ENCODE measurements at places on chromosomes 4 and X.
A peak's percentile ranks its signal among the peaks of the same experiment; 100 is the strongest.

- no peak for DNase-seq
Observed at GRCh38 chrX:123570011-123570590, 162.8 kb downstream of the THOC2 start.

DNA sequence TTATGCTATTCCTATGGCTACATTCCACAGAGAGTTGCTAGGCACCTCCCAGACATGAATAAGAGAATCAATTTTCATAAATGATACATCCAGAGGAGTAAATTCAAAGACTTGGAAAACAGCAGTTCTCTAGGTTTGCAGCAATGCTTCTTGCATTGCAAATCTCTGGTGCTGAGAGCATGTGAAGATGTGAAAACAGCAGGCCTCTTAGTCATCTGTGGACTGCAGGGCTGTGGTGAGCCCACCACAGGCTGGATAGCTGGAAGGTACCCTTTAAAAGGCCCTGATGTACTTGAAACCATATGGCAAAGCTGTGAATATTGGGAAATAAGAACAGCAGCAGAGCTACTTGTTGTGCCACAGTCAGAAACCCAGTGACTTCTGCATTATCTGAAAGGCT lies 2135.9 kb downstream of the ARAP2 start:
- no peak for DNase-seq

GRCh38 chr4:40649321-40649720 lies 19.7 kb upstream of the RBM47 start:
- DNase-seq = no peak

- no peak for DNase-seq
Observed at GRCh38 chr4:174047363-174047762, 236.1 kb downstream of the FBXO8 start.

DNA sequence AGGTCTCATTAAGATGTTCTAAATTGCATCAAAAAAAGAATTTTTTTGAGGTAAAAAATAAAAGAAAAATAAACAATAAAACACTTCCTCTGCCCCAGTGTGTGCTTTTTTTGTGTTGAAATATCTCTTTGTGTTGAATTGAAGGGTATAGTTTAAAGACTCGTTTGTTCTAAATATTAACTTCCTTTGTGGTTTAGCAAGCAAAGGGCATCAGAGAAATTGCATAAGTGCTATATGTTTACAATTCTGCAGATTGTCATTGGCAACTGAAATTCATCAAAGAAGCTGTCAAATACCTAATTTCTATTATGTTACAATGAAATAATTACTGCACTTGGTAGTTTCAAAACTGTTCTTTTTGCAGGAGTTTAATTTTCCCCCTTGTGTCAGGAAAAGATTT lies 260.5 kb downstream of the DKK2 start:
- DNase-seq = no peak

- DNase-seq = no peak
Observed at GRCh38 chrX:143788265-143788664, 67.7 kb upstream of the SPANXN2 start.

DNA sequence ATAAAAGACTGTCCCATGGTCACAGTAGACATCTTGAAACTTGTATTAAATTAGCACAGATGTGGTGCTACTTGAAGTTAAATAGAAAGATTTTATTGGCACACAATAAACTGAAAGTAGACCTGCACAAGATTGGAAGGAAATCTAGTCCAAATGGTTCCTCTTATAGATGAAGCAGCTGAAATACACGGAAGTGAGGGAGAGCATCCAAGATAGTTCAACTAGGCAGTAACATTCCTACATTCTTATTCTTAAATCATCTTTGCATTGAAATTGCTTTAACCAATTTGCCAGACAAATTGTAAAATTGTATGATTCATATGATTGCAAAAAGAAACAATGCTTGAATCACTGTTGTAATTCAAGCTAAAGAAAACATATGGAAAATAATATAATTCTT lies 87.6 kb upstream of the VCX3B start:
- DNase-seq = no peak

DNA sequence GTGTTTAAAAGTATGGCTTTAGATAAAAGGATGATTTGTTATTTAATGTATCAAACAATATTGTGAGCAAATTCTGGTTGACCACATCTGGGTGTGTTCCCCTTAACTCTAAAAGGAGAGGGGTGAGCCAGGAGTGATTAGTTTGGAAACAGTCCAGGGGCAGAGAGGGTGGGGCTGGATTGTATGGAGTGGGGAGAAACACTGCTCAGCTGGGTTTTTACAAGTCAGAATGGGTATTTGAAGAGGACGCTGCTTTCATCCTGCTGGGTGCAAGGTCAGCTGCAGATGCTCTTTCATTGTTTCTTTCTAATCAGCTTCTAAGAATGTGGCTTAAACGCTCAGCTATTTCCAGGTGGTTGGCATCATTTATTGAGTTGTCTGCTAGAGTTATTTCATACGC lies 82.8 kb upstream of the LIMCH1 start:
- no peak for DNase-seq

DNA sequence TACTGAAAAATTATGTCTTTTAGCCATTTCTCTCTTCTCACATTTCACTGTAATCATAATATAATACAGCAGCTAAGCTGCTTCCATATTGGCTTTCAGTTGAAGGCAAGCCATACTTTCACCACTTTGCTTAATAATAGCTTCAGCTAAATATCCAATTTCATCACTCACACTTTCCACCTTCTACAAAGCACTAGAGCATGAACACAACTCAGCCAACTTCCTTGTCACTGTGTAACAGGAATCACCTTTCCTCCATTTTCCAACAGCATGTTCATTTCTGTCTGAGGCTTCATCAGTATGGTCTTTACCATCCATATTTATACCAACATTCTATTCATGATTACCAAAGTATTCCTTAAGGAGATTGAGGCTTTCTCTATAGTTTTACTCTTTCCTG lies 219.8 kb upstream of the CTSO start:
- no peak for DNase-seq

GRCh38 chr4:18440527-18441202 lies 419.1 kb upstream of the LCORL start:
- no peak for DNase-seq

DNA sequence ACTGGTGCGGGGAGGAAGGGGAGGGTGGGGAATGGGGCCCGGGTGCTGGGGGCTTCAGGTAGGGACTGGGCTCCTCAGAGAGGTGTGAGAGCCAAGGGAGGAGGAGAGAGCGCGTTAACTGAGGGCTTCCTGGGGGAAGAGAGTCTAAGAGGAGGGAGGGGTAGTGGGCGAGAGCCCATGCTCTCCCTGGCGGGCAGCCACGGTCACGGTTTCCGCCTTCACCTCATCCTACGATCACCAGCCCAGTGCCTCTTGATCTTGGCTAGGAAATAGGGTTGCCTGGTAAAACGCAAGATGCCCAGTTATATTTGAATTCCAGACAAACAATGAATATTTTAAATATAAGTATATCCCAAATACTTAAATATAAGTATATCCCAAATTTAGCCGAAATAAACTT lies 60.8 kb upstream of the GRPEL1 start:
- DNase-seq = no peak

- DNase-seq = no peak
Observed at GRCh38 chr4:170128219-170128804, 38.6 kb upstream of the AADAT start.

- no peak for DNase-seq
Observed at GRCh38 chr4:107876099-107876498, 51.4 kb downstream of the SGMS2 start.

DNA sequence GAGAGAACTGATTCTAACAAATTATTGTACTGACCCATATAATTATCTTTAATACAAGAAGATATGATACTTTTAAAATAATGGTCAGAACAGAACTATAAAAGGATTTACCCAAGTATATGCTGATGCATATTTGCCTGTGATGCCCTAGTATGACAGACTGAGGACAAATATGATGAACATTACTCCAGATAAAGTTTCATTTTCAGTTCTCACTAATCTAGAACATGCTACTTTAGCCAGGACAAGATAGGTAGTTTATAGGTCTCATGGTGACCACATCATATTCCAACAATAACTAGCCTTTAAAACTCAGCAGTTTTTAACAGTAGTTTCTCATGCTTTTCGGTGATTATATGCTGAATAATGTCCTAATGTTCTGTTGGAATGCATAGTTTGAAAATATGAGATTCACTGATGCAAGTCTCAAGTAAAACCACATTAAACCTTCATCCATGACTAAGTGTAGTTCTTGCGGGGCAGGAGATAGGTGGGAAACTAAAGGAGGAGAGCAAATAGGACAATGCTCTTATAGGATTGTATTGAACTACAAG lies 295.2 kb upstream of the AGA start:
- DNase-seq = no peak

DNA sequence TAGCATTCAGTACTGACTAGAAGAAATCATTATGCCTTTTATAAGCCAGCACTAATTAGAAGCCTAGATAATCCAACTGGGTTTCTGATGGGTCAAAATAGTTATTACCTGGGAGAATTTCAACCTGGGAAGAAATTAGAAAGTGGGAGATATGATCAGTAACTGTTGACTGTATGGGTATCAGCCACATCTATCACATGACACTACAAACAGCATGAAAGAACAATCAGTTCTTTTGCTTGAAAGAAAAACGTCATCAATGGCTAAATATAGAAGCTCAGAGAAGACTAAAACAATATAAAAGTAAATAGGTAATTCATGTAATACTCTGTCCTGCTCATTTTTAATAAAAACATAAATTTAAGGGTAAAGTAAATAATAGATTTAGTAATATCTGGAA lies 145.1 kb downstream of the CAMK2D start:
- DNase-seq = peak; percentile 9

DNA sequence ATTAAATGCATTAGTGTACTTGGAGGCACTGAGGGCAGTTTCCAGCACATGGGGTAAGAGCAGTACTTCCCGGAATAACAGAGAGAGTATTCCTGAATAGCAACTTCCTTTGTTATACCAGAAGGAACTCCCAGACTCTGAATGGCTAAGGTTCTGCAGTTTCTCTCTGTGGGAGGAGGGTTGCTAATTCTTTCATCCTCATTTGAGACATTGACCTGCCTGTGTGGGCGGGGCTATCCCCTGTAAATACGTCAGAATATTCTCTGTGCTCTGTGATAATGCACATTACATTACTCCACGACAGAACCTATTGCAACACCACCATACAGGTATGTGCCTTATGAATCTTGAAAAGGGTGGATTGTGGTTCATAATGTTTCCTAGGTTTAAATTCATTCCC lies 52.7 kb downstream of the SPINK2 start:
- DNase-seq = no peak

DNA sequence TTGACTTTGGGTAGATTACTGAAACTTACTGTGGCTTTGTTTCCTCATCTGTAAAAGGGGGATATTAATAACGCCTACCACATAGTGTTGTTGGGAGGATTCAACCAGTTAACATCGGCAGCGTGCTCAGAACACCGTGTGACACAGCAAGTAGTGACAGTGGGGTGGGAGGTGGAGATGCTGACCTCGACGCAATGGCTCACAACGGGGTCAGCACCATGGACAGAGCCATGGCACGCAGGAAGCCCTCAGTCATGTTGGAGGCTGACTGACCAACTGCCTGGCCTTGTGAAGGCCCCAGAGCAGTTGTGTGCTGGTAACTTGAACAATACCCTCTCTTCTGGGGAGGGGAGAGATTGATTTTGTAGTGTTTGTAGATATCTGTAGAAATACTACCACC lies 93.2 kb downstream of the WFS1 start:
- no peak for DNase-seq

- no peak for DNase-seq
Observed at GRCh38 chrX:261167-261918, 19.8 kb upstream of the PLCXD1 start.

GRCh38 chrX:106987488-106987887 lies 12.5 kb downstream of the MORC4 start:
- no peak for DNase-seq

DNA sequence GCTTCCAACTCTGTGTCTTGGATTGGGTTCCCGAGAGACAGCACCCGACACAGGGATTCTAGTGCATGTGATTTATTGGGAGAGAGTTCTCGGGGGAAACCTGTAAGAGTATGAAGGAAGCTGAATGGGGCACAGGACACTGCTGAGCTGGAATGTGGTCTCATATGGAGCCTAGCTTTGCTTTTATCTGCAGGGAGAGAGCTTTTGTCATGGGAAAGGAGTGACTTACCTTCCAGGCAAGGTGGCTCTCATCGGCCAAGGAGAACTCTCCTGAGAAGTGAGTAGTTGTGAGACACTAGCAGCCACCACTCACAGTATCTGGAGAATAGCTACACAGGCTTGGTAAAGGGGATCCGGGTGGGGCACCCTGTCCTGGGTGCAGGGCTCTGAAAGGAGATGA lies 124.5 kb downstream of the NHS start:
- no peak for DNase-seq

- DNase-seq = no peak
Observed at GRCh38 chr4:127209580-127210095, 423.1 kb upstream of the INTU start.

GRCh38 chr4:184824081-184824775 lies 1.5 kb downstream of the ACSL1 start:
- no peak for DNase-seq

GRCh38 chr4:95360256-95360903 lies 188.4 kb downstream of the UNC5C start:
- no peak for DNase-seq

- no peak for DNase-seq
Observed at GRCh38 chrX:34343001-34343400, 210.9 kb upstream of the FAM47A start.

- DNase-seq = no peak
Observed at GRCh38 chr4:98193459-98194105, 50.3 kb upstream of the STPG2 start.

DNA sequence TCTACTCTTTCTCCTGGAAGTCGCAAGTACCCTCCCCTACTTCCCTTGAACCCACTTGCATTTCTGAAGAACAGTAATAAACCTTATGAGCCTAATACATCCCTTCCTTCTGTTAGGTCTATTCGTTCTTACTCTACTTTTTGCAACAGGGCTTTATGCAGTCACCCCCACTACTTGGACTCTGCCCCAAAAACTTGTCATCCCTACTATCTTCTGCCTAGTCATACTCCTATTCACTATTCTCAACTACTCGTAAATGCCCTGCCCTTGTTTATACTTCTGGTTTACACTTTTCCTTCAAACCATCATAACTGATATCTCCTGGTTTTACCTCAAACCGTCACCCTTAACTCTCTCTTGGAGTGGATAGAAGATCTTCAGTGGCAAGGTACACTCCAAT lies 55.2 kb upstream of the SLIT2 start:
- no peak for DNase-seq

- DNase-seq = no peak
Observed at GRCh38 chrX:108055546-108055945, 10.7 kb downstream of the VSIG1 start.

DNA sequence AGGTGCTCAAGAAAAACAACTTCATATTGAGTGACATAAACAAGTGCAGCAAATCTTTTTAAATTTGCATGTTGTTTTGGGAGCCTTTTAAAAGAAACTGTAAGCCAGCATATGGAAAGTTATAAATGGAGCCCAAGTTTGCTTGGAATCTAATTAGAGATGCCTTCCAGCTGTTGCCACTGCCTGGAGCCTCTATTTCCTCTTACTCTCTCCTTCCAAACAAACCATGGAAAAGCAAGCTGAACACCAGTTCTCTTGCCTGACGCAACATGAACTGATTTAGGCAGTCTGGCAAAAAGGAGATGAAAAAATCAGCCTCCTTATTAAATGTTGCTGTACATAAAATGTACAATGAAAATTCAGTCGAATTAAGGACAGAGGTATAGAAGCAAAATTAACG lies 21.5 kb downstream of the ARSJ start:
- no peak for DNase-seq

Data from stimulated activated naive CD4-positive, alpha-beta T cell (primary cell).